ENCODE measurements at places on chromosomes 16 and 17.

GRCh38 chr16:85498607-85499006 lies 114.5 kb upstream of the GSE1 start:
- no peak for DNase-seq

DNA sequence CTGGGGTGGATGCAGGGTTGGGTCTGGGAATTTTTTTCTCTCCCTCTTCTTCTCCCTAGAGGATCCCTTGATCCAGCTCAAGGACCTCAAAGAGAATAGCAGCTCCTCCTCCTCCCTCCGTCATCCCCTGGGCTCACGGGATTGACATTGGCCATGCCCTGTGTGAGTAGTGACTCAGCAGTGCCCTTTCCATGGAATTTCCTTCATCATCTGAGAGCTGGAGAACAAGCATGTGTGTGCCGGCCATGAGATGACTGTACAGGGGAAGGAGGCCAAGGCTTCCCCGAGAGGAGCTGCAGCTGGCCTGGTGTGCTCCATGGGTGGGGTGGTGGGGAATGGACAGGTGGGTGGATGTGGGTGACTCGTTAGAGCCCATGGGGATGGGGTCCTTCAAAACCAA lies 8.9 kb upstream of the WSCD1 start:
- no peak for DNase-seq

- no peak for DNase-seq
These were observed 185.6 kb upstream of the TNRC6C start for GRCh38 chr17:77772899-77773358.

DNA sequence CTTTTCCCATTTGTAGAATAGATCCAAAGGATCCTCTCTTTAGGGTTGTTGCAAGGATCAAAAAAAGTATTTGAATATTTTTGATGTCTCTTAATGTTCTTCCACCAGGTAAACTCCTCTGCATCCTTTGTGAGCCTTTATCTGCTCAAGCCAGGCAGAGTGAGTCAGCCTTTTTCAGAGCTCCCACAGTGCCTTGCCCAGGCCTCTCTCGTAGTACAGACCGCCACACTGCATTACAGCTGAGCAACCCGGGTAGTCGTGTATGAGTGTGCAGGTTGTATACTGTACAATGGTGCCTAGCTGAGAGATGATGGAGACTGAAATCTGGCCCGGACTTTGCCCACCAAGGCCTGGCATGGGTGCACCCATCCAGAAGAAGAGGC lies 20.9 kb downstream of the RHBDL3 start:
- DNase-seq, result no peak

DNA sequence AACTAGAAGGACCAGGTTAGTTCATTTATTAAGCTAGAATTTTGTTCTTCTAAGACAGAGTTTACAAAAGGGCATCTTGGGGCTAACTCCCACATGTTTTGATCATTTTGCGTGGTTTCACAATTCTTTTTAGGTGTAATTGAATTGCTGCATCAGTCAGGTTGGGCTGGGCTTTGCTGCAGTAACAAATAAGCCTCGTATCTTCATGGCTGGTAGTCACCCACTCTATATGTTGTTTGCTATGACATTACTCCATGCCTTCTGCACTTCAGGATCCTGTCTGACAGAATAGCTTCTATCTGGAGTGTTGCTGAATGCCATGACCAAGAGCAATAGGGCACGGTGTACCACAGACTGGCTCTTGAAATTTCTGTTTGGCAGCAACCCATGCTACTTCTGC lies 10.6 kb upstream of the IRX3 start:
- DNase-seq, result no peak

DNA sequence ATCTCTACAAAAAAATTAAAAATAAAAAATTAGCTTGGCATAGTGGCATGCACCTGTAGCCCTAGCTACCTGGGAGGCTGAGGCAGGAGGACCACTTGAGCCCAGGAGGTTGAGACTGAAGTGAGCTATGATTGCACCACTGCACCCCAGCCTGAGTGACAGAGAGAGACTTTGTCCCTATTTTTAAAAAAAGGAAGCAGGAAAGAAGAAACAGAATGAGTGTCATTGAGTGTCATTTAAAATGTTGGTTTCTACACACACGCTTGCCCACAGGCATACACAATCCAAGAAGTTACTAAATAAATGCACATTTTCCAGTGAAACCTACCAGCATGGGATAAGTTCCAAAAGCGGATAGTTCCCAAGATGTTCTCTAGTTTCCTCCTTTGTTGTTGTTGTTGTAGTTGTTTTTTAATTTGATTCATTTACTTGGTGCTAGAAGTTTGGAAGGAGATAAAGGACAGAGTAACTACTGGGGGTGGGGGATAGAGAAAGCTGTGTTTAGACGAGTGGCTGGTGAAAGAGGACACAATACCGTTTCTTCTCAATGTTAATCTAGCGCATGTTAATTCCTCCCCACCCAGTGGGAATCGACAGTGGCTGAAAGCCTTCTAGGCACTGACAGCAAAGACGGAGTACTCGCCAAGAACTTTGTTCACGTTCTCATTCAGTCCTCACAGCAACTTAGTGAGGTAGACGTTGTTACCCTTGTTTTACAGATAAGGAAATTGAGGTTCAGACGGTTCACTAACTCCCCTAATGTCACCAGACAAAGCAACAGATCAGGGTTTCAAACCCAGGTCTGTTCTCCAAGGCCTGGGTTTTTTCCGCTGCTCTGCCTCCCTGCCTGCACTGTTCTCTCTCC lies 17.3 kb downstream of the MRPS23 start:
- DNase-seq, result no peak

- peak; percentile 43 for DNase-seq
These were observed 20.5 kb downstream of the GRB7 start for GRCh38 chr17:39757931-39758873.

DNA sequence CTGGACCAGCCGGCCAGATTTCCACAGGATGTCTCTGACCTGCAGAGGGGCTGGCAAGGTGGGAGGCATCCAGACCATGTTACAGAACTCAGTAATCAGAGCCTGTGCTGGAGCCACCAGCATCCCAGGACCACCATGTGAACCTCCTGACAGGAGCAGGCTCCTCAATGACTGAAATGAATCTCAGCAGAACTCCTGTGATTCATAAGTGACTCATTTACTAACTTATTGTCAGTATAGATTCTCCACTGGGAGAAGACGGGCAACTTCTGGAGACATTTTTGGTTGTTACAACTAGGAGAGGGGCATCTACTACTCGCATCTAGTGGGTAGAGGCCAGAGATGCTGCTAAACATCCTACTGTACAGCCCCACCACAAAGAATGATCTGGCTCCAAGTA lies 3.1 kb upstream of the WWOX start:
- DNase-seq, result no peak

GRCh38 chr16:84806256-84806889 lies 13.4 kb upstream of the CRISPLD2 start:
- no peak for DNase-seq

- DNase-seq, result no peak
These were observed 116.1 kb downstream of the METRNL start for GRCh38 chr17:83195330-83196023.

DNA sequence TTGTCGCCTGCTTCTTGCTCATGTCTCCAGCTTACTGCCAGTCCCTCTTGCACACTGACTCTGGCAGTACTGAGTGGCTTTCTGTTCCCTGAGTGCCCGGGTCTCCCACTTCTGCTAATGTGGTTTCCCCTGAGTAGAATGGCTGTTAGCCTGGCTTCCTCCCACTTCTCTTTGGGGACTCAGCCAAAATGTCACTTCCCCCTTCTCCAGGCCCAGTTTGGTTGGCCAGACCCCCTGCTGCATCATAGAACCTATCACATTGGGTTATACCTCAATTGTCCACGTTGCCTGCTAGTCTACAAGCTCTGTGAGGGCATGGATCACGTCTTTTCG lies 304.4 kb downstream of the HS3ST3B1 start:
- DNase-seq, result no peak

DNA sequence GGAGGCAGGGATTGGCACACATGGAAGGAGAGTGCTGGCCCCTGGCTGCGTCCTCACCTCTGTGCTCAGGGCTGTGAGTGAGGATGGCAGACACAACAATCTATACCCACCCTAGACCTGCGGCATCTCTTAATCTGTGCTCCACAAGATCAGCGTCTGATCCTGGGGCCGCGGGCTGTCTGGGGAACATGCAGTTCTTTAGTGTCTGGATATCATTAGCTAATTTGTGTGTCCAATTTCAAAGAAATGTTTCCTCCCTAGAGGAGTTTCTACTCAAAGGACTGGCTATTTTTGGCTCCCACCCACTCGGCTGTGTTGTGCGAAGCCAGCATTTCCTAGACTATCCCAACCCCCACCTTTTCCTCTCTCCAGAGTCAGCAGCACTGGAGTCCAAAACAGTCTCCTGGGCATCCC lies 93.8 kb downstream of the GRIN2A start:
- DNase-seq, result no peak

DNA sequence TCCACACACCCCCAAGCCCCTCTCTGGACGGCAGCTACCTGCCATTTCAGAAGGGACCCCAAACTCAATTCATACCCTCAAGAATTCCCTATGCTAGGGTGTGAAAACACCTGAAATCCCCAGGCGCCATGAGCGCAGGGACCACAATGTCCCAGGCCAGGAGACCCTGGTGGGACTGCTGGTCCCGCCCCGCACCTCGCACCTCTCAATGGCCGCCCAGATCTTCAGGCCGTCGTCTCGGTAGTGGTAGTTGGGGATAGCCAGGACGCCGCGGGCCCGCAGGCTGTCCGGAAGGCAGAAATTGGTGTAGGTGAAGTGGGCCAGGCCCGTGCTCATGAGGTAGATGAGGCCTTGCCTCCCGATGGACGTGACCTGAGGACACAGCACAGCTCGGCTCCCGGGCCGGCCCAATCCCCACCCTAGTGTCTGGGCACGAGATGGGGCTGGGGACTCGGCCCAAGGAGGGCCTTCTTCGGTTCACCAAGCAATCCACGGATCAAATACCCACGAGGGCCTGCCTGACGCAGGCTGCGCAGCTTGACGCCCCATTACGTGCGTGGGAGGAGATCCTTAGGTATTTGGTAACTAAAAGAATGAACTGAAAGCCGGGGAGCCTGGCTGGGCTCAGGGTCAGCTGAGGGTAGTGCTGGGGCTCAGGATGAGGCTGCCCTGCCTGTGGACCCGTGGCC lies 9.2 kb downstream of the ALOXE3 start:
- no peak for DNase-seq

- no peak for DNase-seq
These were observed 248.9 kb upstream of the TNRC6C start for GRCh38 chr17:77709594-77709993.

Data from activated T-helper 1 cell treated with anti-CD3 and anti-CD28 coated beads, Interleukin-2, amount 50 U/mL, for 16 hours (primary cell).